ENCODE measurements at places on chromosomes 12 and 14. TPM values are rescaled to one million over a fixed set of nuclear protein-coding genes. Genes with fewer than 3 reads are reported as not detected.

DNA sequence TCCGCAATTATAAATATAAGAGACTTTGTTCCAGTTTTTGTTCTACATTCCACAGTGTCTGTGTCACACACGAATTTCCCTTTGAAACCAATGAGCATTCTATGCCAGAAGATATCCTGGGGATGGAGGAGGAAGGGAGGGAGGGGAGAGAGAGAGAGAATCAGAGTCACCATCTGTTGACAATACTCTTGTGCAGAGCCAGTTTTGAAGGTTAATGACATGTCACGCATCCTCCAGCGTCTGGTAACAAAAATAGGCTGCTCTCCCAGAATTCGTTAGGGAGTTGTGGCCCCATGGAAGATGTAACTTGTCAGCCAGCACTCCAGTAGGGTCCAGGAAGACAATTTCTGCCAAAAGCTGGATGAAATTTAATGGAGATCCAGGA, 213.5 kb upstream of the KRR1 start:
- H3K27ac ChIP-seq: no peak overlapping the region
- no peak for DNase-seq
- H3K4me3 ChIP-seq: no peak overlapping the region
- peaks cover 20% of the 10 kb centered on the region for H3K4me1 ChIP-seq
- H3K36me3 ChIP-seq: no peaks in the 10 kb centered on the region
- H3K27me3 ChIP-seq: peaks cover 4% of the 10 kb centered on the region

- peaks cover 12% of the 10 kb centered on the region for H3K4me1 ChIP-seq
- H3K27ac ChIP-seq: no peak overlapping the region
- DNase-seq: no peak
- H3K36me3 ChIP-seq: peaks cover 2% of the 10 kb centered on the region
These were observed 2.9 kb upstream of the FAR2 start for GRCh38 chr12:29146196-29146595.

- peaks cover 3% of the 10 kb centered on the region for H3K27me3 ChIP-seq
- H3K4me1 ChIP-seq: peaks cover 8% of the 10 kb centered on the region
- H3K27ac ChIP-seq: no peak overlapping the region
- peaks cover 2% of the 10 kb centered on the region for H3K36me3 ChIP-seq
- H3K4me3 ChIP-seq: no peak overlapping the region
These were observed 6.4 kb downstream of the TMEM121 start for GRCh38 chr14:105532735-105533141.

GRCh38 chr12:57838594-57839302, 7.8 kb downstream of the CTDSP2 start:
- peak overlapping the region; percentile 67 for H3K4me3 ChIP-seq
- H3K27ac ChIP-seq: peak overlapping the region; percentile 84
- H3K27me3 ChIP-seq: no peaks in the 10 kb centered on the region

- peaks cover 53% of the 10 kb centered on the region for H3K27me3 ChIP-seq
- DNase-seq: no peak
- no peaks in the 10 kb centered on the region for H3K36me3 ChIP-seq
- no peak overlapping the region for H3K4me3 ChIP-seq
- H3K27ac ChIP-seq: no peak overlapping the region
These were observed 24.6 kb upstream of the AICDA start for GRCh38 chr12:8637244-8637643.

DNA sequence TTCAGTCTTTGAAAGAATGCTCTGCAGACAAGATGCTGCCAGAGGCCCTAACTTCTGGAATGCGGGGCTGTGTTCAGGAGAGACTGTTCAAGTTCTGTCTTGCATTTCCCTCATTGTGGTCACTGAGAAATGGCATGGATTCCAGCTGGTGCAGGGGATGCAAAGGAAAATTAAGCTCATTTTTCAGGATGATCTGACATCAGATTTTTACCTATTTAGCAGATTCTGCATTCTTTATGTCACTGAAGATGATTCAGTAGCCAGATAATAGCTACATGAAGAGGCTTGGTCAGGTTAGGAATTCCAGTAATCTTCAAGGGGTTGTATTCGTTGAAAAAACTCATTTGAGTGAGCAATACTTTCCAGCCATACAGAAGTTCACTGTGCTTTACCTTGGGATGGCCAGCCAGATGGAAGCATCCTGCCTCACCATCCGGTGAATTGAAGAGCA, 16.1 kb upstream of the MFAP5 start:
- peaks cover 12% of the 10 kb centered on the region for H3K27me3 ChIP-seq
- DNase-seq: no peak
- H3K4me1 ChIP-seq: no peaks in the 10 kb centered on the region
- no peak overlapping the region for H3K4me3 ChIP-seq

DNA sequence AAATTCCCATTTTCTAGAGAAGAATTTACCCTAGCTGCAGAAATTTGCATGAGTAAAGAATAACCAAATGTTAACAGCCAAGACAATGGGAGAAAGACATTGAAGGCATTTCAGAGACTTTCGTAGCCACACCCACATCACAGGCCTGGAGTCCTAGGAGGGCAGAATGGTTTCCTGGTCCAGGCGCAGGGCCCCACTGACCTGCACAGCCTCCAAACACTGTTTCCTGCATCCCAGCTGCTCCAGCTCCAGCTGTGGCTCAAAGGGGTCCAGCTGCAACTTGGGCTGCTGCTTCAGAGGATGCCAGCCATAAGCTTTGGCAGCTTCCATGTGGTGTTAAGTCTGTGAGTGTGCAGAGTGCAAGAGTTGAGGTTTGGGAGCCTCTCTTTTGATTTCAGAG, 6.5 kb upstream of the PRR4 start:
- H3K4me3 ChIP-seq: no peak overlapping the region
- H3K27ac ChIP-seq: no peak overlapping the region
- no peaks in the 10 kb centered on the region for H3K27me3 ChIP-seq
- peaks cover 15% of the 10 kb centered on the region for H3K4me1 ChIP-seq
- peaks cover 39% of the 10 kb centered on the region for H3K36me3 ChIP-seq

GRCh38 chr14:60233251-60233650, 15.8 kb upstream of the PPM1A start:
- peaks cover 2% of the 10 kb centered on the region for H3K36me3 ChIP-seq
- H3K27ac ChIP-seq: no peak overlapping the region
- H3K4me3 ChIP-seq: no peak overlapping the region
- peaks cover 17% of the 10 kb centered on the region for H3K27me3 ChIP-seq
- DNase-seq: peak; percentile 44

DNA sequence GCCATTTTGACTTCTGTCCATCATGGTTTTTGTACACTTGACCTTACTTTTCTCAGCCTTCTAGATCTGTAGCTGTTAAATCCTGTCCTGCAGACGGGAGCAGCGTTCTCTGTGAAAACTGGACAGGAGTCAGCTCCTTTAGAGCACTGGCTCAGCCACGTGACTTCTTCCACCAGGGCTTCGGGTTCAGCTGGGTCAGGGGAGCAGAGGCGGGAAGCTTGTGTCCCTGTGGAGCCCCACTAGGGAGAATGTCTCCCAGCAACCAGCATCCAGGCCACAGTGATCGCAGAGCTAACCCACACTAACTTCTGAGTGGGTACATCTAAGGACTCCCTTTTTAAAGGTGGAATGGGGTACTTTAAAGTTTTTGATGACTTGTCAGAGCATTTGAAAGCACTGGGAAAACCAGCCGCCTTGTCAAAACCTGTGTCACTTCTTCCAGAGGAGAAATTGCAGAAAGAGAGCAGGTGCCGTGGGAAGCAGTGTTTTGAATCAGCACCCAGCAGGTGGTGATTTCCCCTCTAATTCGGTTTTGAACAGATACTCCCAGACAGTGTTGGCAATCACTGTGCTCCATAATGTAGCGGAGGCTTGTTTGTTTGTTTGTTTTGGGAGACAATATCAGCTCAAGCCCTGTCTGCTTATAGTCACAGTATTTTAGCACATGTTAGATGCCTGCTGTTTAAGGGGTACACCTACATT, 17.9 kb downstream of the DERA start:
- no peak overlapping the region for H3K4me3 ChIP-seq
- DNase-seq: peak; percentile 45
- no peaks in the 10 kb centered on the region for H3K27me3 ChIP-seq
- no peaks in the 10 kb centered on the region for H3K36me3 ChIP-seq
- H3K27ac ChIP-seq: no peak overlapping the region

DNA sequence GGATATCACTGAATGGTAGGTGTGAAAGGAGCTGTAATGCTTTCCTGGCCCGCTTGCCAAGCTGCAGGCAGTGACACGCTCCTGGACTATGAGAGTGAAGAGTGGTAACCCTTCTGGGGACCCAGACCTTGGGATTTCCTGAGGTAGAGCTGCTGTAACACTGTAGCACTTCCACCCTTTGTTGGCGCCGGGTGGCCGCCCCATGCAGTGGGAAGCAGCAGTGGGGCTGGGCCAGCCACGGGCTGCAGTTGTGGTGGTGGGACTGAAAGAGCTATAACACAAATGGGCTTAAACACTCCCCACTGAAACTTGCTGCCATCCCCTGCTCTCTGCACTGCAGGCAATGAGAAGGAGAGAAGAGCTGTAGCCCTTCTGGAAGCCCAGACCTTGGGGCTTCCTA, 9.6 kb upstream of the FBXO33 start:
- no peaks in the 10 kb centered on the region for H3K36me3 ChIP-seq
- no peak overlapping the region for H3K4me3 ChIP-seq
- no peak for DNase-seq
- no peak overlapping the region for H3K27ac ChIP-seq

GRCh38 chr12:5038781-5039311, 4.8 kb upstream of the KCNA5 start:
- H3K36me3 ChIP-seq: no peaks in the 10 kb centered on the region
- peaks cover 45% of the 10 kb centered on the region for H3K27me3 ChIP-seq
- peaks cover 2% of the 10 kb centered on the region for H3K4me1 ChIP-seq
- no peak for DNase-seq
- H3K4me3 ChIP-seq: no peak overlapping the region

- peaks cover 17% of the 10 kb centered on the region for H3K27me3 ChIP-seq
- no peaks in the 10 kb centered on the region for H3K4me1 ChIP-seq
- no peak within 1 kb of the TSS for H3K4me3 ChIP-seq
These were observed at the start of gene RDH16 for GRCh38 chr12:56957229-56958052. TSS of gene RDH16 (minus strand) at chr12:56957608. CDS start at chr12:56957462, 146 bp downstream.

DNA sequence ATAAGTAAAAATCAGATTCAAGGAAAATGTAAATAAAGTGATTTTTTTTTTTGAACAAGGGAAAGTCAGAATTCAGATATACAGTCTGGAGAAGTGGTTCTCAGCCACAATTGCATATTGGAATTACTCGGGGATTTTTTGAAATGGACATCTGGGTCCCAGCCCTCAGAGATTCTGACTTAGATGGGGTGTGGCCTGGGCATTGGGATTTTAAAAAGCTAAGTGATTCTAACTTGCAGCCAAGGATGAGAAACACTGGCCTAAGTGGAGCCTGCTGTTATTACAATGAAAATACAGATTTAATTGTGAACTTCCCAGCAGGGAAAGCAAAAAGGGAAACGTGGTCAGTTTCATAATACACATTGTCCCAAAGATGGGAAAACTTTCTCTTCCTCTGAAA, 273.8 kb downstream of the TTC8 start:
- H3K27ac ChIP-seq: no peak overlapping the region
- H3K4me1 ChIP-seq: no peaks in the 10 kb centered on the region
- no peak overlapping the region for H3K4me3 ChIP-seq
- DNase-seq: no peak

- no peaks in the 10 kb centered on the region for H3K36me3 ChIP-seq
- no peak overlapping the region for H3K4me3 ChIP-seq
- no peaks in the 10 kb centered on the region for H3K4me1 ChIP-seq
- no peak overlapping the region for H3K27ac ChIP-seq
- H3K27me3 ChIP-seq: peaks cover 49% of the 10 kb centered on the region
- no peak for DNase-seq
These were observed 34.7 kb downstream of the PDE6H start for GRCh38 chr12:15007551-15007950.

GRCh38 chr12:64452559-64453329, 824 bp downstream of the TBK1 start:
- peaks cover 25% of the 10 kb centered on the region for H3K36me3 ChIP-seq
- peak; percentile 67 for DNase-seq
- no peaks in the 10 kb centered on the region for H3K27me3 ChIP-seq
- H3K4me1 ChIP-seq: peaks cover 44% of the 10 kb centered on the region
- peak overlapping the region; percentile 95 for H3K4me3 ChIP-seq

GRCh38 chr12:121781998-121782979, 11.2 kb downstream of the RHOF start:
- no peaks in the 10 kb centered on the region for H3K27me3 ChIP-seq
- peaks cover 56% of the 10 kb centered on the region for H3K36me3 ChIP-seq
- H3K4me3 ChIP-seq: peak overlapping the region; percentile 79
- H3K4me1 ChIP-seq: peaks cover 47% of the 10 kb centered on the region

- no peaks in the 10 kb centered on the region for H3K27me3 ChIP-seq
- DNase-seq: no peak
- H3K27ac ChIP-seq: no peak overlapping the region
- peaks cover 34% of the 10 kb centered on the region for H3K36me3 ChIP-seq
- H3K4me1 ChIP-seq: no peaks in the 10 kb centered on the region
These were observed 177.1 kb downstream of the CCDC91 start for GRCh38 chr12:28367326-28367725.

GRCh38 chr12:7303230-7303629, 642 bp upstream of the ACSM4 start:
- no peak overlapping the region for H3K4me3 ChIP-seq
- peaks cover 5% of the 10 kb centered on the region for H3K27me3 ChIP-seq
- H3K36me3 ChIP-seq: no peaks in the 10 kb centered on the region
- no peaks in the 10 kb centered on the region for H3K4me1 ChIP-seq

DNA sequence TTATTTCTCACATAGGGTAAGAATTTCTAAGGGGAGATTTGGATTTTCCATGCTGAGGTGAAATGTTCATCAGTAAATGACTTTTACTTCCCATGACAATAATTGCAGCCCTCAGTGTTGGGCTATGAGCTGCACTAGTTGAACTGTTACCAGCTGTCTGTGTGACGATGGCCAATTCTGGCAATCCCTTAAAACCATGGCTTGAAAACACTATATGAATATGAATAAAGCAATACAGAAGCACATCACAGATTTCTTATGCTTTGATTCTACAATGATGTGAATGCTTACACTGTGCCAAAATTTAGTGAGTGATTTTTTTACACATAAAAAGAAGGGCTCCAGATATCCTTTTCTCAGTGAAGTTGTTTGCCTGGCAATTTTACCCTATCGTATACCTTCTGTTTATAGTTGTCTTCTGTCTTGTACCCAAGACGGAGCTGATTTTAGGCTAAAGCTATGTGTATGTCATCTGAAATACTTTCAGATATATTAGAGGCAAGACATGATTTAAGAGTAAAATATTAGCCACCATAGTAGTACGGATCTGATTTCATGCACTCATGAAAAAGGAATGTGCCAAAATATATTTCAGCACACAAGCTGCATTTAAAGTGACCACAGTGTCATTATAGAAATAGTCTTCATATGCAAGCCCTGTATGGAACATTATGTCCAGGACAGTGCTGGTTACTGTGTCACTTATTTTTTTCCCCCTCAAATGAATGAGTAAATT, 52.0 kb downstream of the SLC38A4 start:
- no peak overlapping the region for H3K4me3 ChIP-seq
- H3K27me3 ChIP-seq: peaks cover 3% of the 10 kb centered on the region
- no peaks in the 10 kb centered on the region for H3K36me3 ChIP-seq
- H3K4me1 ChIP-seq: no peaks in the 10 kb centered on the region
- no peak for DNase-seq
- no peak overlapping the region for H3K27ac ChIP-seq

RGS6 gene
- total RNA-seq: 2.5 TPM

CELA1 gene
- total RNA-seq: not detected

HOXC6 gene
- total RNA-seq: not detected

R3HDM2 gene
- total RNA-seq: 45.8 TPM

RTL1 gene
- not detected for total RNA-seq

MMP19 gene
- total RNA-seq: not detected

TEX52 gene
- 0.17 TPM for total RNA-seq

IQSEC3 gene
- 0.05 TPM for total RNA-seq

HNF1A gene
- total RNA-seq: not detected

GSKIP gene
- 19.3 TPM for total RNA-seq

TAS2R13 gene
- total RNA-seq: 1.3 TPM

G2E3 gene
- 22.4 TPM for total RNA-seq

UNC79 gene
- not detected for total RNA-seq

SLC8A3 gene
- total RNA-seq: 0.79 TPM

SALL2 gene
- total RNA-seq: 1.6 TPM

All from activated CD4-positive, alpha-beta T cell treated with anti-CD3 and anti-CD28 coated beads, Interleukin-2, amount 10 ng/mL, durations not matched to agents 24 days and 14 days (primary cell).